Effector CD8-positive, alpha-beta T cell (primary cell): ENCODE measurements at places on chromosomes 7 and 10.
A peak's percentile ranks its signal among the peaks of the same experiment; 100 is the strongest.

GRCh38 chr7:133797818-133798520 lies 329.2 kb upstream of the LRGUK start:
- no peak for DNase-seq

DNA sequence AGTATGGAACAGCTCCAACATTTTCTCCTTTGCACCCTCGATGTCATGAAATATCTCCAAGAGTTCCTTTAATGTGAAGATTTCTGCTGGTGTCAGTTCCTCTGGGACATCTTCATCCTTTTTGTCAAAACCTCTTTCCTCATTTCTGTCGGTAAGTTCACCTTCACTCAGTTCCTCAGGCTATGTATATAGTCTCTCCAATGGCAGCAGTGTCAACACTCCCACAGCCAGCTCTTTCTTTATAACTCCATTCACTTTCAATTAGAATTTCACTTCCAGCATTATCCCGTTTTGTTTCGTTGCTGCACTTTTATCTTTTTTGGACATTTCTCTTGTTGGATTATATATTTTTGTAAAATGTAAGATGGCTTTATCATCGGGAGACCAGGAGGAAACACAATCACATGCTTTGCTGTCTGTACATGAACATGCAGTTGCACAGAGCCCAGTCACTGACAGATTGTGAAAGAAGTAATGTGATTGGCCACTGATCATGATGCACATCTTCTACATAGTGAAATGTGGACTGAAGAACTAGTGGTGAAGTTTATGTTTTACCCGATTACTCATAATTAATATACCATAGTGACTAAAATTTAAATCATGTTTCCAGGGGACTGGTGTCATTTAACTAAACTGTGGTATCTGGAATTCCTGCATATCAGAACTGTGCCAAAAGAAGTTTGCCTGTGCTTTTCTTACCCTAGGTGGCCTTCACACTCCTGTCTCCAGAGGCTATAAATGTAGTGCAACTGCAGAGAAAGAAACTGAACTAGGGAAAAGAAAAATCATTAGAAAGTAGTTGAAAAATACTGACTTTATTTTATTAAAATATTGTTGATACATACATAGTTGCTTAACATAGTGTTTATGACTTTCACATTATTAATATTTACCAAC lies 289.6 kb downstream of the PPP1R3A start:
- no peak for DNase-seq

GRCh38 chr10:61110188-61110844 lies 166.3 kb upstream of the RHOBTB1 start:
- DNase-seq, result no peak

DNA sequence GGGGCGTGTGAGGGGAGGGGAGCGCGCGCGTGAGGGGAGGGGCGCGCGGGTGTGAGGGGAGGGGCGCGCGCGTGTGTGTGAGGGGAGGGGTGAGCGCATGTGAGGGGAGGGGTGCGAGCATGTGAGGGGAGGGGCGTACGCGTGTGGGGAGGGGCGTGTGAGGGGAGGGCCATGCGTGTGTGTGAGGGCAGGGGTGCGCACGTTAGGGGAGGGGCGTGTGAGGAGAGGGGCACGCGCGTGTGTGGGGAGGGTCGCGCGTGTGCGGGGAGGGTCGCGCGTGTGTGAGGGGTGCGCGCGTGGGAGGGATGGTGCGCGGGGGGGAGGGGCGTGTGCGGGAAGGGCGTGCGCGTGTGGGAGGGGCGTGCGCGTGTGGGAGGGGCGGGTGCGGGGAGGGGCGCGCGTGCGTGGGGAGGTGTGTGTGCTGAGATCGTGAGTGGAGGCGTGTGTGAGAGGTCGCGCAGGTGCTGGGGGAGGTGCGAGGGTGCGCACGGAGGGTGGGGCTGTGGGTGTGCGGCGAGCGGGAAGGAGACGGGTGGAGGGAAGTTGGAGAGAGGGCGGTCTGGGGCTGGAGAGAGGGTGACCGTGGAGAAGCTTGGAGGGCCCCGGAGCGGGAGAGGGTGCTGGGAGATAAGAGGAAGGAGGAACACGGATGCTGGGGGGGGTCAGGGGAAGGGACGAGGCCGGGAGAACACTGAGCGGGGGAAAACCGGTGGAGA lies 19.7 kb downstream of the MXI1 start:
- DNase-seq, result peak; percentile 81

DNA sequence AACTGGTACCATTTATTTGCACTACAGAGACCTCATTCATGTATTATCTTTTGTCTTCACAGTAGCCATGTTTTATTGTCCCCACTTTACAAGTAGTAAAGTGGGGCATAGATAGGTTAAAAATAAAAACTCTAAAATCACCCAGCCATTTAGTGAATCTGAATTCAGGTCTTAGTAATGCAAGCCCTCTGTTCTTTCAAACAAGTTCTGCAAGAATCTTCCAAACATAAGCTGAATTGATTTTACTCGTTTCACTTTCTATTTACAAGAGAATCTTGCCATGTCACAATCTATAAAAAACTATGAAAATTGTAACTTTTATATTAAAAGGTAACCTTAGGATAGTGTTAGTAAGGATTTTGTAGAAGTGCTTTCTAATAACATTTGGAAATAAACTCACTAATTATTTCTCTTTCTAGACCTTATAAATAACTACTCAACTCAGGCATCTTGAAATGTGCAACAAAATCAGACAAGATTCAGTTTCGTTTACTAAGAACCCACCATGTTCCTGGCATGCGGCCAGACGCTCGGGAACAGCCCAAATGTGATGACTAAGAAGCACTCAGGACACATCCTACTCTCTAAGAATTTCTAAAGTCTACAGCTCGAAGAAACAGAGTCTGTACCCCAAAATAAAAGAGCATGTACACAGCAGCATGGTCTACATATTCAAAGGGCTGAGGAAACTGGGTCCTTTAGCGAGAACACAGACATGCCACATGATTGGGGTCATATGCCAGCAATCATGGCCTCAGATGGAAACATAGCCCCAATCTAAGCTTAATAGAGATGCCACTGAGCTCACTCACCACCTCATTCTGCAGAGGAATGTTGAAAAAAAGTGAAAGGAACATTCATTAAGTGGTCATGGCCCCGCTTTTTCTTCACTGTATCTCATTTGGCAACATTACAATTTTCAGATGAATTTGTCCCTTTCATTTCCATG lies 167.6 kb downstream of the AMPH start:
- DNase-seq, result peak; percentile 26

DNA sequence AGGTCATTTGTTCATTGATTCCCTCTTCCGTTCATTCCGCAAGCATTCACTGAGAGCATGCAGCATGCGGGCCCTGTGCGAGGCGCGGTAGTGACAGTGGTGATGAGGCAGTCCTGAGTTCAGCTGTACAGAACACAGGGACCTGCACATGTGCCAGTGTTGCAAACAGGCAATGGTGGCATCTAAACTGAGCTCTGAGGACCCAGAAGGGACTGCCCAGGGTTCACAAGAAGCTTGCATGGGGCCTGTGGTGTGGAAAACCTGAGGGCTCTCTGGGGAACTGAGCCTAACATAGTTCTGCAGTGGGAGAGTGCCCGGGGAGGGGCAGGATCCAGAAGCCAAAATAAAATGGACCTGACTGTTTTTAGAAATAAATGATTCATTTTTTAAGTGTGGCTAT lies 13.2 kb downstream of the ZNF488 start:
- no peak for DNase-seq

GRCh38 chr10:66838656-66839055 lies 87.2 kb upstream of the LRRTM3 start:
- no peak for DNase-seq

- DNase-seq, result no peak
Observed at GRCh38 chr7:113774182-113774807, 144.5 kb downstream of the PPP1R3A start.

GRCh38 chr10:8041992-8042720 lies 12.3 kb upstream of the GATA3 start:
- DNase-seq, result no peak

GRCh38 chr10:28680358-28680752 lies 3.0 kb downstream of the BAMBI start:
- no peak for DNase-seq
